CD4-positive, alpha-beta T cell treated with Interleukin-17A for 4 hours (primary cell): ENCODE measurements at places on chromosomes 13 and 19.

DNA sequence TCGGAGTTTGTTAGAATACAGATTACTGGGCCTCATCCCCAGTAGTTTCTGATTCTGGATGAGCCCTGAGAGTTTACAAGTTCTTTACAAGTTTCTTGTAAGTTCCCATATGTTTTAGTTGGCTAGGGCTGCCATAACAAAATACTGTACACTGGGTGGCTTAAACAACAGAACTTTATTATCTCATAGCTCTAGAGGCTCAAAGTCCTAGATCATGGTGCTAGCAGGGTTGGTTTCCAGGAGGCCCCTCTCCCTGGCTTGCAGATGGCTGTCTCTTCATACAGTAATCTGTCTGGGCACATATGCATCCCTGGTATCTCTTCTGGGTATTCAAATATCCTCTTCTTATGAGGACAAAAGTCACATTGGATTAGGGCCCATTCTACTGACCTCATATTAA lies 167.2 kb downstream of the KLF5 start:
- no peak for DNase-seq

DNA sequence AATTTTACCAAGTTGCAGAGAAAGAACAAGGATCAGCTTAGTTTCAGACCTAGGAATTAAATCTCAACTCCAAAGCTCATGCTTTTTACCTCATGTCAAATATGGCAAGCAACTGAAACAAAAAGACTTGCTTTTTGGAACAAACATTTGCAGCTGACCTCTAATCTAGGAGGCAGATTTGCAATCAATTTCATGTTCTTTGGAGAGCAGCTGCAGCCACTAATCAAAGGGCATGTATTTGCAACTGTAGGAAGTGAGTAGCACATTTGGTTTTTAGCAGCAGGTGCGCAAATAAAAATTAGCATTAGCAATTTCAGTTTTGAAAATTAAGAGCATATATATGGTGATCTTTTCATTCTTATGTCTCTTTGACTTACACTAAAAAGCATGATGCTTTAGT lies 459.3 kb upstream of the SLC10A2 start:
- no peak for DNase-seq

- peak; percentile 88 for DNase-seq
Measured at GRCh38 chr19:19490214-19490968, 25.0 kb downstream of the TSSK6 start.

GRCh38 chr19:34644991-34645461 lies 31.9 kb downstream of the SCGB2B2 start:
- no peak for DNase-seq

- DNase-seq, result no peak
Measured at GRCh38 chr19:18723871-18724377, 40.4 kb downstream of the CRTC1 start.

DNA sequence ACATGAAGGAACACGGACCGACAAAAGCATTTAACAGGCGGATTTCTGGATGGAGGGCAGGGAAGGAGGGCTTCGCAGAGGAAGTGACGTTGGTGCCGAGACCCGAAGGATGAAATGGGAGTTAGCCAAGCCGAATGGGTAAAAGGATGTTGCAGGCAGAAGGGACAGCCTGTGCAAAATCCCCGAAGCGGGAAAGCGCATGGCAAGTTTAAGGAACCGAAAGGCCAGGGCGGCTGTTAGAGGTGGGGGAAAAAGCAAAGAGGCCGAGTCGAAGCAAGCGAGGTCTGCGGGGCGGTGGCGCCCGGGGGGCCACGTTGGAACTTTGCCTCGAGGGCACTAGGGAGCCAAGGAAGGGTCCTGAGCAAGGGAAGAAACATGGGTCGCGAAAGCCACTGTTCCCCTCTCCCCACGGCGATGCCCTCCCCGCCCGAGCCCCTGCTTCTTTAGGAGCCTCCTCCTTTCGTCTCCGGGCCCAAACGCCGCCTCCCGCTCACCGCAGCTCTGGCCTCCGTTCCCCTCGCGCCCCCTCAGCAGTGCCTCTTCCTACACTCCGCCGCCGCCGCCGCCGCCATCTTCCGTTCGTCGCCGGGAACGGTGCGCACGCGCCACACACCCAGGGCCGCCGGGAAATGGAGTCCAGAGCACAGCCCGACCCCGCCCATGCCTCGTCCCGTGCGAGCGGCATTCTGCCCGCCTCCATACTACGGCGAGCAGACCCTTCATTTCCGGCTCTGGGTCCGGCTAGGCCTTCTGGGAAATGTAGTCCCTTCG lies at the start of gene SYMPK:
SYMPK (minus strand) TSS at position 584 of the 771 bp plus-strand sequence. CDS start 8,652 bp downstream, outside the sequence.
- peak; percentile 99 for DNase-seq

- DNase-seq, result no peak
Measured at GRCh38 chr13:105465251-105465650, 1070.2 kb downstream of the EFNB2 start.

DNA sequence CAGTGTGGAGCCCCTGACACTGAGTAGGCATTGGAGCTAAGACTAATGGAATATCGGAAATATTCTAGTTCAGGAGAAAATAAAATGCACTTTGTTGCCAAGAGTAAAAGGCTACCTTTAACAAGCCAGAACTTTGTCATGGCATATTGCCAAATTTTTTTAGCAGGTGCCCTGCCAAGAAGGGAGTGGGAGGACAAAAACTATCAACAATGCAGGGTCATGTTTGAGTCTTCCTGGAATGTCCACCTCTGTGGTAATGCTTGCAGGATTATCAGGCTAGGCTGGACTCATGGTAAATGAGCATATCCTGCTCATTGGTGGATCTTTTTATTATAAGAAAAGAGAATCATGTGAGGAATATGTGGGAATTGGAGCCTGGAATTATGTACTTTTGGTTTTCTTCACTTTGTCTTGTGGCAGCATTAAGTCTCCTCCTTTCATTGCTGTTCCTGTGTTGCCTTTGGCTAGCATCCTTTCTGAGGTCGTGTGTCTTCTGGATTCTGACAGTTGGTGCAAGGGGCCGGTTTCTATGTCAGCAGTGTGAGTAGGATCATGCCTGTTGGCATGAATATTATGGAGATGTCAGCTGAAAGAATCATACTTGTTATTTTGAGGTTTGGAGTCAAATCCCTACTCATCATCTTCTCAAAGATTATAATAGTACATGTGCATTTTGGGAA lies 122.9 kb upstream of the SPRY2 start:
- no peak for DNase-seq

DNA sequence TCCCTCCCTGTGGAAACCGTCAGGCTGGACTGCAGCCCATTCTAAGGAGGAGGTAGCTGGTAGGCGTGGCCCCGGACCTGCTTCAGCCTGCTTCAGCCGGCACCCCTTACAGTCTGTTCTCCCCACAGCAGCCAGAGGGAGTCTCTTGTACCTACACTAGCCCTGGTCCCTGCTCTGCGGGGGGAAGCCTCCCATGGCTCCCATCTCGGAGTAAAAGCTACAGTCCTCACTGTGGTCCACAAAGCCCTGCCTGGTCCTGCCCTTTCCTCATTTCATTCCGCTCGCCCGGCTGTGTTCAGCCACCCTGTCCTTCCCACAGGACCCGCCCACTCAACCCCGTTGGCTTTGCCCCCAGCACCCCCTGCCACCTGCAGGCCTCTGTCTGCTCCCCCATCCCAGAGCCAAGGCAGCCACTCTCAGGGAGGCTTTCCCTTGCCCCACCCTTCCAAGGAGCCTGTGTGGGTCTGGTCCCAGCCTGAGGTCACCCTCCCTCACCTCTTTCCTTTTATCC lies 1.3 kb downstream of the PGLYRP1 start:
- DNase-seq, result no peak

- no peak for DNase-seq
Measured at GRCh38 chr13:89923736-89924135, 1423.8 kb upstream of the MIR17HG start.

DNA sequence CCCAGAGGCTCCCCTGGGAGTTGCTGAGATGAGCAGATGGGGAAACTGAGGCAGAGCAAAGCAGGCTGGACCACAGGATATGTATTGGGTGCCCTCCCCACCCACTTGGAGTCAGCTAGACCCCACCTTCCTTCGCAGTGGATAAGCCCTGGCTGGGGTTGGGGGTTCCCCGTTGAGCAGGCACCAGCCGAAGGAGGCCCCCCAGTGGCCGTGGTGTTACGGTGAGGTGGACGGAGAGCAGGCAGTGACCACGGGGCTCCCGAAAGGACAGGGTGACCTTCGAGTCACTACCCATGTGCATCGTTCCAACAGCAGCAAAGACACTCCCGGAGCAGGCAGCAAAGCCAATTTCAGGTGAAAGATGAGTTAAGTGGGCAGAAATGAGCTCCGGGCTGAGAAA lies 62.4 kb upstream of the ADGRE5 start:
- peak; percentile 8 for DNase-seq

GRCh38 chr13:97986835-97987234 lies 33.4 kb downstream of the IPO5 start:
- no peak for DNase-seq

DNA sequence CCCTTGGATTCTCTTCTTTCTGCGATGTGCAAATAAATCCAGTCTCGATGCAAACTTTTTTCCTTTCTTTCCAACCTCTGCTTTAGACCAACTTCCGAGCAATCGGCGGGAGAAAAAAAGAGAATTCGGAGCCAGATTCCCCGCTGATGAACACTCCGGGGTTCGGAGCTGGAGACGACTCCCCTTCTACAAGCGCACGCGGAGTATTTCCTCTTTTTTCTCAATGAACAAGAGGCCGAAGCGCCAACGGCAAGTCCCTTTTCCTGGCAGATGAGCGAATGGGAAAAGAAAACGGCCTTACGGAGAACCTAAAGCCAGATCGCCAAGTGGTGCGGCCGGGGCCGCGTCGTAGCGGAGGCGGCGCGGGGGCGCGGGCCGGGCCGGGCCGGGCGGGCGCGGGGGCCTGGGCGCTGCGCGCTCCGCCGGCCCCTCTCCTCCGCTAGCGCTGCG lies 250 bp downstream of the SPRY2 start:
- no peak for DNase-seq

DNA sequence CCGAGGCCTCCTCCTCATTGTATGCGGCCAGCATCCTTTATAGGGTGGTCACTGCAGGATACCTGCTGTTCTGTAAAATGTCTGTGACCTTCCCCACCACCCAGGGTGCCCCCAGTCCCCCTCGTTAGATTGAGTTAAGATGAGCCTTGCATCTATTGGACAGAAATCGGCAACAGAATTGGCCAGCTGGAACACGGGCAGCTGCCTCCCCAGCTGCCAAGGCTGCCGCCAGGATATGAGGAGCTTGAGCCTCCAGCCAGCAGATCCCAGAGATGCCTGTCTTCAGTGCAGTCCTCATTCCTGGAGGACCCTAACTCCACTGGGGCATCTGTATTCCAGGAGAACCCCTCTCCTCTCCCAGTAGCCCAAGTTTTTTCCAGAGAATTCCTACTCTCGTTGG lies 463.0 kb downstream of the TSHZ3 start:
- DNase-seq, result no peak

DNA sequence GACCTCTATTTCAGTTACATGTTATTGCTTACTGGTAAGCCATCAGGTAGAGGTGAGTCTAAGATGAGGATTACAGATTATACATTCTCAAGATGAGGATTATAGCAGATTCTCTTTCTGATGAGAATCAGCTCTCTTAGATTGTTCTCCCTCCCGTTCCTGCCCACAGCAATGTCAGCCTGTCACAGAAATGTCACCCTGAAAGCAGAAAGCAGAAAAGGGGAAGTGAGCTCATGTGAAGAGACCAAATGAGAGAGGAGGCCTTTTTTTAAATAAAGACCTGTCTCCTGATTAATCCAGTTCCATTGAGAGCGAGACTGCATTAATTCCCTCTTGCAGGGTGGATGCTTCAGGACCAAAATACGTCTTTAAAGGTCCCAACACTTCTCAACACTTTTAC lies 445.6 kb downstream of the KCTD12 start:
- no peak for DNase-seq

- DNase-seq, result no peak
Measured at GRCh38 chr19:31541396-31541795, 192.2 kb upstream of the TSHZ3 start.

GRCh38 chr13:66152596-66152995 lies 1077.5 kb downstream of the PCDH9 start:
- no peak for DNase-seq

DNA sequence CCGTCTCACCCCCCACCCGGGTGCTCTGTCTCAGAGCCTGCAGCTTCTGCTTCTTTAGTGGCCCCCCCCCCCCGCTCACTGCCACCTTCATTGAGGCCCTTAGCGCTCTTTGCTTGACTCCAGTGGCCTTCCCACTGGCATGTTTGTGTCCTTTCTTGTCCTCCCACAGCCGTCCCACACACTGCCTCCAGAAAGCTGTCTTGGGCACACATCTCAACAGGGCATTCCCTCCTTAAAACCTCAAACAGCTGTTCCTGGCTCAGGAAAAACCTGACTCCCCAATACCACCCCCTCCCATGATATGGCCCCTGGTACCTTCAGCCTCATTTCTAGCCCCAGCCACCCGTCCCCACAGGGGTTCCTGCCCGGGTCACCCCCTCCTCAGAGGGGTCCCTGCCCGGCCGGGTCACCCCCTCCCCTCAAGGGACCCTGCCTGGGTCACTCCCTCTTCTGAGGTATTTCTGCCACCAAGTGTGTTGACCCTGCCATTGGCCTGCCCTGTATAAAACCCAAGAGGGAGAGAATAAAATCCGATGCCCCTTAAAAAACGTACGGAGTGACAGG lies 8.9 kb downstream of the B3GLCT start:
- DNase-seq, result no peak

DNA sequence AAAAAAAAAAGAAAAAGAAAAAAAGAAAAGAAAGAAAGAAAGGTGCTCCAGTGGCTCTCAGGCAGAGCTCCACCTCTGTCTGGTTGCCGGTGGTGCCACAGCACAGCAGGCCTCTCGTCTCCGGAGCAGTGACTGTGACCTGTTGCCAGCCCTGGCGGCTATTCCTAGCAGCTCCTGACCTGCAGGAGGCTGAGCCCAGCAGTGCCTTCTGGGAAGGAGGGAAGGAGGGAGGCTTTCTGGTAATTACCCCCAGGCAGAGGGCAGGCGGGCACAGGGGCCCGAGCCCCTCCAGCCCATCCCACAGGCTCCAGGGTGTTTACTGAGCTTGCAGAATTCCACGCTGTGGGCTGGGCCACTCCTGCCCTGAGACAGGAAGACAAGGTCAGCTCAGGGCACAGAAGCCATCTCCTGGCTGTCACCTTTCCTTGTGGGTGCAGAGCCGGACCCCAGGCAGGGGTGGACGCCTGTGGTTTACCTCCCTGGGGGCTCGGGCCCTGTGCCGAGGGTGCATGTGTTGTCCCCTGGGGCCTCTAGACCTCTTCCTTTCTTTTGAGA lies 77.9 kb downstream of the GNG7 start:
- DNase-seq, result no peak

DNA sequence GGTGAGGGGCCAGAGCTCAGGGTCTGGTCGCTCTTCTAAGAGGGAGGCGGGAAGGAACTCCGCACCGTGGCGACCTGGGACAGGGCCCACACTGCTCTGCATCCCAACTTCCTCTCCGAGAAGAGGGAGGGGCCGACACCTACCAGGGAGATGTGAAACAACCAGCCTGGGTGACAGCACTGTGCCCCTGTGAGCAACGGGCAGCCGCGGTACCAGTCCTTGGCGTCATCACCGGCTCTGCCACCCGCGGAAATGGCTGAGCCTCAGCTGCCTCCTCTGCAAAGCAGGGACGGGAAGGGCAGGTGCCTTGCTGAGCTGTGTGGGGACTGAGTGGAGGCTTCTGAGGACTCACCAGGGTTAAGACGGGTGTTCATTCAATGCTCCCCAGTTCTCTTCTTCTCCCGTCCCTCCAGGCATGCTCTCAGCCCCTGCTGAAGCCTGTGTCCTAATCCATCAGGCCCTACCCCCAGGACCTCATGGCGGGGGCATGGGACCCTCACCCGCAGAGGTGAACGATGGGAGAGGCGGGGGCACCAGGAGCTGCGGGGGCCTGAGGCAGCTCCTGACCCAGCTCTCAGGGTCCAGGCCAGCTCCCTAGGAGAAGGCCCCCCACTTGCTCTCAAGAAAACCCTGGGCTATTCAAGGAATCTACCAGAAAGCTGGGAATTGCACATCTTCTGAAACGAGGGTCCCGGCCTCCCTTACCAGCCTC lies 9.3 kb downstream of the ZNF787 start:
- peak; percentile 40 for DNase-seq
